ENCODE measurements at places on chromosomes 7 and 10.

DNA sequence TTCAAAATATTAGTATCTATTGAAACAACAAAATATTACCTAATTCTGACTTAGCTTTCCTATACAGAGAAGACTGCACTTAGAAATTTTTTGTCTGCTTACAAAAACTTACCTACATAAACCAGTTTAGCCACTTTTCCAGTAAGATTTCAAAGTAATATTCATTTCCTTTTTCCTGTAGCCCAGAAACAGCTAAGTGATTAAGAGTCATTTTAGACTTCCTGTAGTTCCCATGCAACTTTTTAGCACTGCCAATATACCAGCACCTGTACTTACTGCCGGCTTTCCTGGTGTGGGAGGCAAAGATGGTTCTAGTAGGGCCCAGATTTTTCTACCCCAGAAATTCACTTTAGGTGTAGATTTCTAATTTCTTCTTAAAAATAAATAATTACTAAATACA is 21.8 kb downstream of the NT5C2 start:
- DNase-seq, result no peak

GRCh38 chr7:72244826-72245398 is 167.2 kb downstream of the CALN1 start:
- DNase-seq, result no peak

GRCh38 chr10:51999096-51999495 is 299.7 kb upstream of the CSTF2T start:
- DNase-seq, result no peak

DNA sequence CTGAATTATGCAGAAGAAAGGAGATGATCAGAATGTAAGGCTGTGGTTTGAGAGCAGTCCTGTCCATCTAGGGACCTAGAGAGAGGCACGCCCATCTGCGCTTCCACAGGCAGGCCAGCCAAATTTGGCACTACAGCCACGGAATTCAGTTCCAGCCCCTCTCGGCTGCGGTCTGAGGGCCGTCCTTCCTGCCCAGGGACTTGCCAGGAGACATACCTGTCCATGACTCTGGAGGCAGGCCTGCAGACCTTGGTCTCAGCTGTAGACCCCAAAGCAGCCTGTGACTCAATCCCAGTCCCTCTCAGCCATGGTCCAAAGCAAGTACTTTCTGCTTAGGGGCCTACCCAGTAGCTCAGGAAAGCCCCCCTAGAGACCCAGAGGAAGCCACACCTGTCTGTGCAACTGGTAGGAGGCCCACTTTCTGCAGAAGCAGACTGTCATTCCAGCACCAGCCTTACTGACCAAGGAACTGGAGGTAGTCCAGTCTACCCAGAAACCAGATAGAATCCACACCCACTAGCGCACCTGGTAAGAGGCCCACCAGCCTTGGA is 720.9 kb downstream of the PARD3 start:
- DNase-seq, result no peak

- no peak for DNase-seq
Measured at GRCh38 chr7:156309016-156309620, 331.5 kb upstream of the RNF32 start.

GRCh38 chr7:36668080-36668479 is 56.2 kb downstream of the AOAH start:
- DNase-seq, result no peak

Measured in Panc1 (cell line).